ENCODE measurements at places on chromosomes 11 and 22.

GRCh38 chr22:38879108-38879729 lies 7.2 kb upstream of the CBX6 start:
- DNase-seq: no peak

- no peak for DNase-seq
Observed at GRCh38 chr11:93500759-93501158, 42.4 kb downstream of the SMCO4 start.

DNA sequence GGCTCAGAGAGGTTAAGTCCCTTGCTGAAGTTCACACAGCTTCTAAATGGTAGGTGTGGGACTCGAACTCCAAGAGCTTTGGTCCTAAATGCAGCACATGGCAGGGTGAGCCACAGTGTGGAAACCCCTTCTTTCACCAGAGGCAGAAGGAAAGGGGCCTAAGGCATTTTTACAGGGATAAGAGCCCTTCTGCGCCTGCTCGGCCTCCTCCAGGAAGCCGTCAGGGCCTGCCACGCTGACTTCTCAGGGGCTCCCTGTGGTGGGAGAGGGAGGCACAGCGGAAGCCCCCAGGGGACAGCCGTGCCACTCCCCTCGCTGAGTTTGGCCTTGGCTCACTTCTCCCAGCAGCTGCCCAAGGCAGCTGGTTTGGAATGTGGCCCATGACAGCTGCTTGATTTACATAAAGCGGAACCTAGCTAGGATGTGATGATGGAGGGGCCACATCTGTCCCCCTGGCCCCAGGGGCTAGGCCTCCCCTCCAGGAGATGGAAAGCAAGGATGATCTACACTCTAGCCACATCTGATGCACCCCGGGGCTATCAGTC lies 35.4 kb downstream of the CD82 start:
- DNase-seq: no peak

DNA sequence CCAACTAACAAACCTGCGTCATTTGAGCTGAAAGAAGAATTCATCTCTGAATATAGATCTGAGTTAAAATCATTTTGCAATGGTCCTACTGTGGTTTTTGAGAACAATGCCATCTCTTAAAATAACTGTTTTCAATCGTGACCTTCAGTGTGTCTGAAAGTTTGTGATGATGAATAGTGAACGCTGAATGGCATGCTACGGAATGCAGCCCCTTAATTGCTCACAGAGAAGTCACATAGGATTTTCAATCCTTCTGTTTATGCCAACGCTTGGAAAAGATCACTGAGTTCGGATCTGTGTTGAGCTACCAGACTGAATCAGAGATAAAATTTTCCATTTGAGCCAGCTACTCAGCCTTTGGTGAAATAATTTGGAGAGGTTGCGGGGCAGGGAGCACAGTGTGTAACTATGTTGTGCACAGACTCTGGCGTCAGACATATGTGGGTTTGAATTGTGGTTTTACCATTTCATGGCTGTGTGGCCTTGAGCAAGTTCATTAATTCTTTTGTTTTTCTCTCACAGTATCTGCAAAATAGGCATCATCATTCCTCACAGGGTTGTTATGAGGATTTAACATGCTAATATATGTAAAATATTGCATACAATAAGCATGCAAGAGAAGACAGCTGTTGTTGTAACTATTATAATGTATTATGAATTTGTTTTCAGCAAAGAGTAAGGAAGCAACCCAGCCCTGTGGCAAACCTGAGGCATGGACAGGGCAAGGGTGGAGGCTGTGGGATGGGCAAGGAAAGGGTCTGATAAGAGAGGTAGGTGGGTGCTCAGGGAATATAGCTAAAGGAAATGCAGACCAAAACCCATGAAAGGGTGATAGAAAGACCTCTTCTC lies 679.9 kb downstream of the KCNA4 start:
- no peak for DNase-seq

- DNase-seq: no peak
Observed at GRCh38 chr11:96465512-96465911, 75.7 kb downstream of the JRKL start.

- no peak for DNase-seq
Observed at GRCh38 chr22:44578516-44579230, 80.6 kb upstream of the RTL6 start.

DNA sequence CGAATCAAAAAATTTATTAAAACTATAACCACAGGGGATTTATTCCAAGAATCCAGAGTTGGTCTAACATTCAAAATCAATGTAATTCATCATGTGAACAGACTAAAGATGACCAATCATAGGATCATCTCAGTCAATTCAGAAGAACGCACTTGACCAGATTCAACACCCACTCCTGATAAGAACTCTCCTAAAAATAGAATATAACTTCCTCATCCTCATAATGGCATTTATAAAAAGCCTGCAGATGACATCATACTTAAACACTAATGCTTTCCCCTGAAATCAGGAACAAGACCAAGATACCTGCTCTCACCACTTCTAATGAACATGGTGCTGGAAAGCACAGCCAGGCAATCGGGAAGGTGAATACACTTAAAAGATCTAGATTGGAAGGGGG lies 10.5 kb upstream of the MUC2 start:
- no peak for DNase-seq

DNA sequence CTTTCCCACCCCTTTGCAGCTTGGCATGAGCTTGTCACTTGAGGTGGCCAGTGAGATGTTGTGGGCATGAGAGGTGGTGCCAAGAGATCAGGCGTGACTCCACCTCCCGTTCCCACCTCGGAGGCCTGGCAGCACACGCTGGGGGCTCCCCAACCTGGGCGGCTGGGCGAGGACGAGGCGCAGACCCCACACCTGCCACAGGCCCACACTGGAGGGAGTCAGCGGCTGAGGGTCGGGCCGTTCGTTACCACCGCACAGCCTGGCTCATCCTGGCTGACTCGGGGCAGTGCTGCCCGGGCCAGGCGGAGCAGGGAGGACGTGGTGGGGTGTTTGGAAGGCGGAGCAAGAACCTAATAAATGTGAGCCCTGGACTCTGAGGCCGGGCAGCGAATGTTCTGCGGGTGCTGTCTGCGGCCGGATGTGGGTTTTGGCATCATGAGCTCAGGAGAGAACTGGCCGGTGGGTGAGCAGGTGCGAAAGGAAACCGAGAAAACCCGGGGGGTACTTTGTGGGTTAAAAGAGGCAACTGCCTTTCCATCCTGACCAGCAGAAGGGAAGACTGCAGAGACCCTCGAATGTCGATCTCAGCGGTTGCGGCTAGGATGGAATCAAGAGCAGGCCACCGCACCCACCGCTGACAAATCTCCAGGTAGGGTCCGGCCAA lies 10.2 kb upstream of the IFITM3 start:
- no peak for DNase-seq

GRCh38 chr11:45107029-45107428 lies 39.4 kb upstream of the PRDM11 start:
- DNase-seq: no peak

- DNase-seq: no peak
Observed at GRCh38 chr11:114301927-114302326, 5.7 kb downstream of the NNMT start.

DNA sequence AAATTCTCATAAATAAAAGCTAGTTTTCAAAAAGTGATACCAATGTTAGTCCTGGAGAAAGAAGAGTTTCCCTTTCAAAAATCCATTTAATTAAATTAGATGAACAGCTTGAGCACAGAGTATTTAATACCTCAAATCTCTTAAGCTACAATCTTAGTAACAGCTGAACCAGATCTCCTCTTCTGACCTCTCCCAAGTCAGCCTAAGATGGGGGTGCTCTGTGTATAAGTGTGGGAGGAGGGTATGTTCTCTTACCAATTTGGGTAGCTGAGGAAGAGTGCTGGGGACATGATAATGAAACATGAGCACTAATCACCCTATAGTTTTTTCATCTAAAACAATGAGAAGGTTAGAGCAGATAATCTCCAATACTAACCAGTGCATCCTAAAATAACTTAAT lies 9.6 kb downstream of the TPH1 start:
- no peak for DNase-seq
